ENCODE measurements at places on chromosomes 7 and 10.

DNA sequence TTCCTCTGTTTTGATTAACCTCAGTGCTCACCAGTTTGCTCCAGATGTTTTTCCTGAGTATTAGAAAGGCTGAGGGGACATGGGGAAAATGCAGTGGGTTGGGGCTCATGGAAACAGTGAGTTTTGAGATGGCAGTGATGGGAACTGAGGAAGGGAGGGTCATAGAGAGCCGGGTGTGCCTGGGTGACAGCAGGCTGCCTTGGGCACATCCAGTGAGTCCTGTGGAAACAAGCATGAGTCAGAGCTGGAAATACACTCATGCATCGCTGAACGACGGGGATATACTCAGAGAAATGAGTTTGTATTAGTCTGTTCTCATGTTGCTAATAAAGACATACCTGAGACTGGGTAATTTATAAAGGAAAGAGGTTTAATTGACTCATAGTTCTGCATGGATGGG, 202.2 kb downstream of the TMEM178B start:
- DNase-seq, result no peak

- no peak for DNase-seq
Observed at GRCh38 chr10:78742406-78742729, 326.4 kb upstream of the ZMIZ1 start.

- no peak for DNase-seq
Observed at GRCh38 chr7:140541513-140542227, 62.4 kb upstream of the MKRN1 start.

DNA sequence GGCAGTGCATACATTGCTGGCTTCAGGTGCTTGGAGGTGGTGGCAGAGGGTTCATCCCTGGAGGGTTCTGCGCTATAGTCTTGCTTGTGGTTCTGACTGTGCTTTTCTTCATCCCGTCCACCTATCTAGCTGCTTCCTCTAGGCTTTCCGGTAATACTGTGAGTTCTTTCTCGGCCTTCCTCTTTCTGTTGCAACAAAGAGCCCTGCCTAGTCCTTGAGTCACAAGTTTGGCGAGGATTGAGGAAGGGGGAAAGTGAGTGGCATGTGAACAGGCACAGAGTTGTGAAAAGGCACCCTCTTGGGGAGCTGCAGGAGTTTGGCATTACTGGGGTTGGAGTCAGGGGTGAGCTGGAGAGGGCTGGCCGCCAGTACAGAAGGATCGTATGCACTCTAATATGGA, 123.0 kb downstream of the SH2D4B start:
- DNase-seq, result no peak

- DNase-seq, result no peak
Observed at GRCh38 chr10:77071001-77071511, 566.6 kb downstream of the KCNMA1 start.

DNA sequence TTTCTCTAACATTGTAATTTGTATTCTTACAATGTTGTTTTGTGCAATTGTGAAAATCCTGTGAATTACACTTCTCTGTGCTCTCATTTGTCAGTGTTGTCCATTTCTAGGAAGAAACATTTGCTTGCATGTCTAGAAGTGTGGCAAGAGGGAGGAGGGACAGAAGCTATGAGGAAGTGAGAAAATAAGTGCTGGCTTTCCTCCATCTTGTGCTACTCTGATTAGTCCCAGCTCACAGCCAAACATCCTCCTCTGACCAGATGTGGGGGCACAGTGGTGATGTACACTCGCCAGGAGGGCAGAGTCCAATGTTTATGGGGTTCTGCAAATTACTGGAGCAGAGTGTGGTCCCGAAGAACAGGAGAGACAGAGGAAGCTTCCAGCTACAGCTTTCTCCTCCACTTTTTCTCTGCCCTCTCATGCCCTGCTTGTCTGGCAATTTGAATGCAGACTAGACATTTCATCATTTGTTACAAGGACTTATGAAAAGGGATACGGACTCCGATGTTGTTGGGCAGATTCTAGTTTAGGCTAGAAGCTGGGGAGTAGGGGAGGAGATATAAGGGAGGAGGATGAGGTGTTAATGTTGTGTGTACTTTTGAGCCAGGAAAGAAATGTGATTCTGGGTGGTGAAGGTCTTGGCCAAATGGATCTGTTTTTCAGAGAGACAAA, 131.0 kb upstream of the C1GALT1 start:
- DNase-seq, result no peak

GRCh38 chr10:93872375-93873158, 21.2 kb upstream of the SLC35G1 start:
- no peak for DNase-seq

GRCh38 chr7:73418113-73418703, 15.4 kb upstream of the FZD9 start:
- no peak for DNase-seq

DNA sequence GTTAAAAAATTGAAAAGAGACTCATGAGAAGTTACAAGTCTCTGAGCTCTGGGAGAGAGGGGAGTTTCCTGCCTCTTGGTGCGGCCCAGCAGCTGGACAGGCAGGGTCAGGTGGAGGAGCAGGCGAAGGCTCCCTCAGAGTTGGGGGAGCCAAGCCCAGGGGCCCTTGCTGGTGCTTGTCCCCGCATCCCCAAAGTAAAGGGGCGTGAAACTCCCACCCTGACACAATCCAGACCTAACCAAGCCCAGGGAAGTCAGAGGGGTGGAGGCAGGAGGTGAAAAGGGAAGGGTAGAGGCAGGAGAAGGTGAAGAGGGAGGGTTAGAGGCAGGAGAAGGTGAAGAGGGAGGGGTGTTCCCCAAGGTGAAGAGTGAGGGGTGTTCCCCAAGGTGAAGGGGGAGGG, 322.8 kb downstream of the GLRX3 start:
- DNase-seq, result no peak

DNA sequence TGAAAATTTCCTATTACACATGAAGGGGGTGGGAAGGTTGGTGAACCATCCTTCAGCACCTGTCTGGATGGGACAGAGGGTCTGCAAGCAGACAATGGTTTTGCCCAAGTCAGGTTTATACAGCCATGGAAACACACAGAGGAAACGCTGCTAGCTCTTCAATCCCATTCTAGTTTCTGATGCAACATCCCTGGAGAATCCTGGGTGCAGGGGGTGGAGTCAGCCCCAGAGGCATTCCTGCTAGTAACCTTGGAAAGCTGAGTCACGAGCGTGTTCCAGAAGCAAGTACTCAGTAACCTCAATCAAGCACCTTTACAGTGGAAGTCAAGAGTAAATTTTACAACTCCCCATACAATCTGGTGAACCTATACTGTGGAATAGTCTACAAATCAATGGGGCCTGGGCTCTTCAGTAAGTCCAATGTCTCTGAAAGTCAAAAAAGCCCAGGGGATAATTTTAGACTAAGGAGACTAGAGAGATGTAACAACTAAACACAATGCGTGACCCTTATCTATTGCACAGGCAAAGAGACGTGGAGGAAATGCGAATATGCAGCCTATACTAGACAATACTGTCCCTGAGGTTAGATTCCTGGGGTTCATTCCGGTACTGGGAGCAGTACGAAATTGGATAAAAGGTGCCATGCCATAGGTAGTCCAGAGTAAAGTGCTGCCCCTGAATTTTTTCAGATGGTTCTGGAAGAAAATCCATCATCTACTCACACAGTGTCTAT, 95.4 kb downstream of the ZRANB1 start:
- DNase-seq, result no peak

GRCh38 chr7:70647801-70648498, 484.0 kb upstream of the GALNT17 start:
- DNase-seq, result no peak

DNA sequence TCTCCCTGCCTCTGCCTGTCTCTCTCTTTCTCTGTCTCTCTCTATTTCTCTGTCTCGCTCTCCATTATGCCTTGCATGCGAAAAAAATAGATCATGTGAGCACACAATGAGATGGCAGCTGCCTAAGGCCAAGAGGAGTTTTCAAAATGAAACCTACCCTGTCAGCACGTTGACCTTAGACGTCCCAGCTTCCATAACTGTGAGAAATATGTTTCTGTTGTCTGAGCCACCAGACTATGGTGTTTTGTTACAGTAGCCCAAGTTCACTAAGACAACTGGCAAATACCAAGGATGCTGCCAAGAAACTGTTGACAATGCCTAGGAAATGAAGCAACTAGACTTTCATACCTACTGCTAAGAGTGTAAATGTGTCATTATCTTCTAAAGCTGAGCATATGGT, 70.6 kb upstream of the PLXDC2 start:
- DNase-seq, result no peak

GRCh38 chr10:14926722-14927416, 27.0 kb downstream of the DCLRE1C start:
- no peak for DNase-seq

DNA sequence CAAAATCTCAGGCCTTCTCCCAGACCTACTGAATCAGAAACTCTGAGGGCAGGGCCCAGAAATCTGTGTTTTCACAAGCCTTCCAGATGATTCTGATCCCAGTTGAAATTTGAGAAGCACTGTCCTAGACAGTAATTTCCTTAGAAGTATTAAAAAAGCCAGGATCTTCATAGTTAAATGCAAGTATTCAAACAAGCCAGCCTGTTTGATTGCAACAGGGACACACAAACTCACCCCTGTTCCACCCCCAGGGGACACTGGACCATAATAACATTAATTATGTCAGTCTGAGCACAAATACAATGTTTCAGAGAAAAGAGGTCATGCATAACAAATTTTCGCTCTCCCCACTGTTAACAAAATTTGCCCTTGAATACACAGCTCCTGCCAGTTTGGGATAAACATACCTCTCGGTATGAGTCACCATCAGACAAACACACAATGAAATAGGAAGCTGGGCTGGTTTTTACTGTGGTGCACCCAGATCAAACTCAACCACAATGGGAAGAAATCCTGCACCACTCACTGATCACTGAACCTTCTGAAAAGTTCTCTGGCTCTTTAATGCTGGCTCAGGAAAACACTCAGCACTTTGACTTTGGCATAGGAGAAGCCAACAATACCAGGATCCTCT, 34.3 kb downstream of the ABLIM1 start:
- peak; percentile 31 for DNase-seq

DNA sequence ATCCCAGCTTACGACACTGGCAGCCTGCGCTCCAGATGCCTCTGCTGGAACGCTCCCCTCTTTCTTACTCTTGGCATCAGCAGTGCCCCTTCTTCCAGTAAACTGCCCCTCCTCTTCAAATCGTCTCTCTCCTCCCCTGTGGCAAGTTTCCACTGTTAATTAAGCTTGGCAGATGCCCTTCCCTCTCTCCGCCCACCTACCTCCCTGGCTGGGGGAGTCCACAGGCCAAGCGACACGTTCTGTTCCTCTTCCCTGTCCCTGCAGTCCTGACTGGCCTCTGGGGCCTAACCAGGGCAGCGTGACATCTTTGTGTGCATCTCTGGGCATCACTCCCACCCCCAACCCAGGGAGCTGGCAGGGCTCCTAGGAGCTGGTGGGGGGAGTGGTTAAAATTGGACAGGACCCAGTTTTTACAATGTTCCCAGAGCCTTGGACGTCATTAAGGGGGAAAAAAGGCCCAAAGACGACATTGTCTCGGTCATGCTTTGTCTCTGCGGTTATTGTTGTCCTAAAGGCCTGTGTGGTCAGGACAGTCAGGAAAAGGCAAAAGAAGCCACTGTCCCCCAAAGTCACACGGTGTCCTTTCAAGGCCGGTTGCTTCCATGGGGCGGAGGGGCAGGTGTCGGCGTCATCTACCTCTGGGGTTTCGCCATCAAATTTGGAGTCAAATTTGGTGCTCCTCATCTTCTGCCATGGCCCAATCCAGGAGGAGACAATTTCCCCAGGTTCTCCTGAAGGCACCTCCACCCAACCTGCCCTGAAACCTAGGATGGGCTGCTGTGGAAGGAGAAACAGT, 54.2 kb downstream of the DLG5 start:
- DNase-seq, result no peak

DNA sequence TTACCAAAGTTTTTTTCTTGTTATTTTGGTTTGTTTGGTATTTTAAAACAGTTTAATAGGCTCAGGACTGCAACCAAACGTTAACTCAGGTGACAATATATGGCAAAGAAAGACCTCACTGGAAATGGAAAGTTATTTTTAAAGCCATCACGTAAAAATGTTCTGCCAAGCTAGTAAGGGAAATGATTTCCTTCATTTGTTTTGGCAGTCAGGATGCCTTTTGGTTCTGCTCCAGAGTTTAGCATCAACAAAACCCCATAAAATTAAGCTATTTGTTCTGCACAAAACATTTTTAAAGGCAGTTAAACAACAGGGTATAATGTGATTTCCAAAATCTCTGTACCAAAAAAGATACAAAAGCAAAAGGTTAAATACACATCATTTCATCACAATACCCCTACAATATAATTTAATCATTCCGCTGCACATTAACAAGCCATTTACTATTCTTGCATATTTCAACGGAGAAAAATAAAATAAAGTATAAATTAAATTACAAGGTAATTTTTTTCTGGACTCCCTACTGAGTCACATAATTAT, 172.4 kb downstream of the SEMA3E start:
- DNase-seq, result no peak

GRCh38 chr7:84117304-84117703, 77.3 kb downstream of the SEMA3A start:
- DNase-seq, result no peak

DNA sequence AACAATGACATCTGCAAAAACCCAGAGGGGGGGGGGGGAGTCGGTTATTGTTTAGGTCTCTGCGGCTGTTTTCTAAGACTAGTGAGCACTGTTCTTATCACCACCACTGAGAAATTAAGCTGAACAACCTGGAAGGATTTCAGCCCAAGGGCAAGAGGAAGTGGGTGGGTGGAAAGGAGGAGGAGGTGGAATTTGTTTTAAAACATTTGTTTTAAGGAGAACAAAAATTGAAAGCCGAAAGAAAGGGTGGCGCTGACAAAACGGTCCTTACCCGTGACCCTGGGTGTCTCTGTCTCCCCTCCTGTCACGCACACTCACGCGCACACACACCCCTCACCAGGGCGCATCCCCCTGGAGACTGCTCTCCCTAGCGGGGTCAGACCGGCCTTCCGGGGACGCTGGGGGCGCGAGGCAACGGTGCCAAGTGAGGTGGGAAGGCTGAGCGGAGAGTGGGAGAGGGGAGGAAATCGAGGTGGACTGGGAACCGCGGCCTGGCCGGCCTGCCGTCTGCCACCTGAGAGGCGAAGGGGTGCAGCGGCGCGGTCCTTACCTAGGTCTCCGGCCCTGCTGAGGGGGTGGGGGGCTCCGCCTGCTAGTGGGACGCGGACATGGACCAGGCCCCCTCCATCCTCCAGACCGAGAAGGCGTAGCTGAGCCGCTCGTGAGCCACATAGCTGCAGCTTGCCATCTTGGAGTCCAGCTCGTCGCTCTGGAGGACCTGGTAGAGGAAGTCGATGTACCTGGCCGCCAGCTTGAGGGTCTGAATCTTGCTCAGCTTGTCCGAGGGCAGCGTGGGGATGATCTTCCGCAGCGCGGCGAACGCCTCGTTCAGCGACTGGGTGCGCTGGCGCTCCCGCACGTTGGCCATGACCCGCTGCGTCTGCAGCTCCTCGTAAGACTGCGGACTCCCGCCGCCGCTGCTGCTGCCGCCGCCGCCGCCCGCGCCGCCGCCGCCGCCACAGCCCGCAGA, 1.0 kb downstream of the TWIST1 start:
- DNase-seq, result peak; percentile 26

- DNase-seq, result peak; percentile 64
Observed at GRCh38 chr10:25682203-25682851, 251.7 kb upstream of the MYO3A start.

GRCh38 chr7:81186691-81187090, 267.8 kb upstream of the SEMA3C start:
- no peak for DNase-seq

- DNase-seq, result no peak
Observed at GRCh38 chr10:31650010-31650409, 278.6 kb downstream of the ARHGAP12 start.
